ENCODE measurements at places on chromosomes 3 and 15. TPM values are rescaled to one million over a fixed set of nuclear protein-coding genes. Genes with fewer than 3 reads are reported as not detected.

TRAT1 gene
- total RNA-seq = 0.95 TPM

- DNase-seq = no peak
Observed at GRCh38 chr3:61582287-61582686, 20.9 kb downstream of the PTPRG start.

DNA sequence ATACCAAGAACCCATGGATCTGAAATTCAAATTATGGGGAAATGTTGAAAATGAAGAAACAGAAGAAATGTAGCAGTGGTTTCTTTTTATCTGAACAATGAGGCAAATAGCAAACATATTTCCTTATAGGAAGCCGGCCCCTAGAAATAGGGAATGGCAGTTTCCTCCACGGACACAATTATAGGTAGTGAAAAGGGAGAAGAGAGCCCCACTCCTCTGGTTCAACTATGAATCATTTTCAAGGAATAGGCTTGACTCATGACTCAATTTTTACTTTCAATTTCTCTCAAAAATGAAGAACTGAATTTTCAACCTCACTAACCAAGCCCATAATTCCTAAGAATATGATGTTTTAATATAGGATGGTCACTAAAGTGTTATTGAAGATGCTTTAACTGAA is 243.1 kb downstream of the MECOM start:
- no peak for DNase-seq

- DNase-seq = no peak
Observed at GRCh38 chr3:3853544-3853943, 54.3 kb downstream of the LRRN1 start.

DAZL gene
- total RNA-seq = not detected

DNA sequence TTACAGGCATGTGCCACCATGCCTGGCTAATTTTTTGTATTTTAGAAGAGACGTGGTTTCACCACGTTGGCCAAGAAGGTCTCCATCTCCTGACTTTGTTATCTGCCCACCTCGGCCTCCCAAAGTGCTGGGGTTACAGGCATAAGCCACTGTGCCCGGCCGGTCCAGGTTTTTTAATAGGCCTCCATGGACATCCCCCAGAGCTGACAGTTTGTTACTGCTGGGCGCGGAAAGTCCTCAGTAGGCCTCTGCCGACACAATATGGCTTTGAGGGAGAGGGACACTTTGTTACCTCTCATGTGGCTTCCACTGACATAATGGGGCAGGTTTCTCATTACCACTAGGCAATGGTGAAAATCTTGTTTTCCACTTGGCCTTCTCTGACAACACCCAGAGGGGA is 152.0 kb downstream of the WNT7A start:
- no peak for DNase-seq

- DNase-seq = no peak
Observed at GRCh38 chr15:90814191-90814821, 54.1 kb upstream of the FURIN start.
